Vagina (tissue), 2 donors: ENCODE measurements at places on chromosomes 6 and 20. TPM values are rescaled to one million over a fixed set of nuclear protein-coding genes. Genes with fewer than 3 reads are reported as not detected.

Gene THBD
- total RNA-seq, result 76.9 TPM

Gene SUMO4
- total RNA-seq, result 3.9 TPM

Gene SLC17A2
- total RNA-seq, result not detected

Gene ETV7
- total RNA-seq, result 2.2 TPM

Gene TFAP2C
- 20.6 TPM for total RNA-seq
